Posterior vena cava (tissue), 2 donors: ENCODE measurements at places on chromosomes 5 and 9. TPM values are rescaled to one million over a fixed set of nuclear protein-coding genes. Genes with fewer than 3 reads are reported as not detected.

DNA sequence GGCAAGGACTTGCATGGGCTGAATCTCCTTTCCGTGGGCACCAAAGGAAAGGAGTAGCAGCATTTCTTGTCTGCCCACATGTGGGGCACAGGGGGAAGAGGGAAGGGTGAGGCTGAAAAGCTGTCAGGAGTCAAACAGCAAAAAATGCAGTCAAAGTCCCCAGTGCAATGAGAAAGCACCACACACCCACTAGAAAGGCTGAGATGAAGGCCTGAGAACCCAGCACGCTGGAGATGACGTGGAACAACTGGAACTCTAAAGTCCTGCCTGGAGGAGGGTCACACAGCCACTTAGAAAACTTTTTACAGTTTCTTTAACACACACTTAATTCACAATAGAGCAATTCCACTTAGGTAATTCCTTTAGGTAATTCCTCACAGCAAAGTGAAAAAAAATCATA is 94.6 kb upstream of the IGFBPL1 start:
- no peak for DNase-seq

DNA sequence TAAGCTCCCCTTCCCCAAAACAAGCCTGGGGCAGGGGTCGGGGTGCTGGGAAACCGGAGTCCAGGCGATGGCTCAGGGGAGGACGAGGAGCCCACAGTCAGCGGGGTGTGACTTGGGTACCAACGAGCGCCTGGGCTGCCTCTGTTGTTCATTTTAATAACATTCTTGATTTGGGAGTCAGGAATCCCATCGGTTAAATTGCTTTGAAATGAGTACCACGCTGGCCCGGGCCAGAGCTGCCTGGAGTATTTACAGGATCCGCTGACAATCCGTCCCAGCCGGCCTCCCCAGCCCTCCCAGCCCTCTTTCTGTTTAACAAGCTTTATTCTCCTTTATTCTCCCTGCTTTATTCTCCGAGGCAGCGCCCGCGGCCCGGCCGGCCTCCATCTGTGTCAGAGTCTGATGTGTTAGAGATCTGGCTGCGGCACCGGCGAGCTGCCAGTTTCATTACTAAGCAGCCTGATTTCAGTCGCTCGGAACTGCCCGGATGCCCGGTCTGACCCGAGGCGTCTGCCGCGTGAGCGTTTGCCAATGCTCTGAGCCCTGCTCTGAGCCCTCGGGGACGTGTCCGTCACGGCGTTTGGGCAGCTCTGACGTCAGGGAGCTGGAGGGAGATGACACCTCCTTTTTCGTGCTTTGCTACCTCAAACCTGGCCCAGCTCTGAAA is 16.5 kb upstream of the QRFP start:
- peak; percentile 92 for DNase-seq

DNA sequence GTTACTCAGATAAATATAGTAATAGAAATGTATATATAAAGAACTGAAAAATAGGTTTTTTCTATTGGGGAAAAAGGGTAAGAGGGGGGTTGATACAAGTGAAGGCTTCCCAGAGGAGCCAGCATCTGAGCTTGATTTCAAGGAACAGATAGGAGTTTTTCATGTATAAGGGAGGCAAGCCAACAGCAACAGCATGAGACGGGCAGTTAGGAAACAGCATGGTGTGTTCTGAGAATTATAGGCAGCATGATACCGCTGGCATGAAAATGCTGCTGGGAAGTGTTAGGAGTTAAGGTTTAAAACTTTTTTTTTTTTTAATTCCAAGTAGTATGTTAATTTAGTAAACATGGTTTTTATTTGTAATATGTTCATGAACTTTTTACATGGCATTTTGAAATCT is 9.7 kb downstream of the CDC37L1 start:
- no peak for DNase-seq

- no peak for DNase-seq
Measured at GRCh38 chr5:171907725-171908343, 98.6 kb downstream of the FBXW11 start.

DNA sequence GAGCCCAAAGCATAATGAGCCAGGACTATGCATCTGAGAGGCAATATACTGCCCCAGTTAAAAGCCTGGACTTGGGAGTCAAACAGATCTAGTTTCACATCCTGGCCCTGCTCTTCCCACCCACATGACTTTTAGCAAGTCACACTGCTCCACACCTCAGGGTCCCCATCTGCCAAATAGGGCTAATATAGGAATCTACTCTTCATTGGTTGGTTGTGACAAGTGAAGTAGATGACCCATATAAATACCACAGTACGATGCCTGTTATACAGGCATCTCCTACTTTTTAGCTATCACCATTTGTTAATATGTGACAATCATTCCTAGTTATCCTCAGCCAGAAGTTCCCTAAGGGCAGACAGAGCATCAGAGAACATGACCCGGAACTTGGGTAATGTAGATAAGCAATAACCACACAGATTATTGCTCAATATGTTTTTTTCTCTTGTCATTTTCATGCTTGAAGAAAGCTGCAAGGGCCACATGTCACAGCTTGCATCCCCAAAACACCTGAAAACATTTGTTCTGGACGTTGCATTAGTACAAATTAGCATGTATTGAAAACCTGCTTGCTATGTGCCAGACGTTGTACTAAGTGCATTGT is 20.4 kb downstream of the ADAM19 start:
- DNase-seq = no peak

Gene SPATA31A3
- total RNA-seq = not detected

Gene ADRB2
- 2.1 TPM for total RNA-seq
